Cerebellar cortex (tissue), 1 donor: ENCODE measurements at places on chromosomes 3 and 15.

DNA sequence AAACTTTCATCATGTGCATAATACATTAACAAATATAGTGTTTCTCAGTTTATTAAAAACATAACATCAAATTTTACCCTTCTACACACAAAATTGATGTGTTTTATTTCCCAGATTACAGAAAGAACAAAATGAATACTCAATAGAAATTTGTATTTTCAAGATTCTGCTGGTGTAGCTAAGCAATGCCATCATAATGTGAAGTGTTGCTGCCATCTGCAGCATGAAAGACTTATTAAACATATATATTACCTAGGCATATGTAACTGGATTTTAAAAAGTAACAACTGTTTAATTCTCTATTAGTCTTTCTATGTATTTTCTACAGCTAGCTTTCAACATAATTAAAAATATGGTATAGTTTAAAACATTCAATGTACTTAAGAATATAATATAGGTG, 27.5 kb downstream of the PLSCR5 start:
- peak; percentile 16 for DNase-seq

DNA sequence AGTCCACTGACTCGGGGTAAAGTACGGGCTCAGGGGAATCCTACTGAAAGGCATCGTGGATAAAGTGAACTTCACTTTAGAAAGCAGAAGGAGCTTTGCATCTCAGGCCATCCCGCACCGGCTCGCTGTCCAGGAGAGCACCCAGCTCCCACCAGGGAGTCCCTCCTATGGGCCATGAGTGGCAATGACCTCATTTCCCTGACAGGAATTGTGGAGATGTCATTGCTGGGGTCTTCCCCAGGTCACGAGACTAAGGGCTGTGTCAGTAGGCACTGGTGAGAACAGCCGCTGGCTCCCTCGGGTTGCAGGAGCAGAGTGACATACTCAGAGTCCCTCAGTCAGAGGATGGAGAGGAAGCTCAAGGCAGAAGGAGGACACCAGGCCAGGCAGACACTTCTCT, 97.3 kb downstream of the XXYLT1 start:
- DNase-seq, result no peak

DNA sequence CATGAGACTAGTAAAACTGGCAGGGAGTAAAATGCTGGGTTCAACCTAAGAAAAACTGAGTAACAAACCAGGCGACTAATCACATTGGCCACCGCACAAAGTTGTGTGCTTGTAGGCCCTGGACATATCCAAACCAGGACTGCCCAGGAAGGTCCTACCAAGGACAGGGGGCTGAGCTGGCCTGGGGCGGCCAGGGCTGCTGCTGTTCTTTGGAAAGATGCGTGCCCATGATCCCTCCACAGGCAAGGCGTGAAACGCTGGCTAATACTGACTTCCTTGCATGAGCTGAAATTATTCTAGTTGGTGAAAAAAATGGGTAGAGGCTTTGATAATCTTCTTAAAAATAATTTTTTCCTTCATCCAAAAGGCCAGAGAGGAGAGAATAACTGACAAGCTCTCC, 56.9 kb upstream of the ADCY5 start:
- DNase-seq, result no peak

DNA sequence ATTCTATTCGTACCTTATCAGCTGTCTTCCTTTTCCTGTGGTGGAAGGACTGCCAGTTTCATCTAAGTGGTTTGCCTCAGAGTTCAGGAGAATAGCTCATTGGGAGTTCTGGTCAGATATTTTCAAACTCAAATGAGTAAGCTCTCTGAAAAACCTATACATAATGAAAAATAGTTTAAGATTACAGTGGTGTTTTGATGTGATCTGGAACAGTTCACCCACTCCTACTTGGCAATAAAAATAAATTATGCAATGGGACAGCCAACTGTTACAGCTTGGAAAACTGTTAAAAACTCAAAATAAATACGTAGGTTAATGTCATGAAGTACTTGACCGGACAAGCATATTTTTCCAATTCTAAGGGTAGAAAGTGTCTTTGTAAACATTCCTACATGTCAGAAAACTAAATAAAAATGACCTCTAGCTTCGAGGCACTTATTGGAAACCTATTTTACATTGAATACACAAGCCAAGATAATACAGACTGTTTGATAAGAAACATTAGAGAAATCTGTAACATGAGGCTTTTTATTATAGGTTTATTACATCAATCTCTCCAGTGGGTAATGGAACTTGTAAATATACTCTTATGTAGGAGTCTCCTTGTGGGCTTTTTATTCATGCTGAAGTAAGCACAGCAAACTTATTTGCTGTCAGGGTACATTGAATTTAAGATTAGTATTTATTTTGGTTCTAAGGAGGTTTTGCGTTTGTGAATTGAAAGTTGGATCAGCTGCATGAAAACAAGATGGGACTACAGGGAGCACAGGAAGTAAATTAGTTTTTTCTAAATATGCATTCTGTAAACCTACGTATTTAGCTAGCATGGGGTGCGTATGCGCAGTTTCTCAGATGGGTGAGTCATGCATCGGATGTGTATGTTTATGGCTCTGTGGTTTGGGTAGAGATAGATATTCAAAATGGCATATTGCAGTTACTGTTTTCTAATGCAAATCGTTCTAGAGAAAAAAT, 453.1 kb downstream of the IL5RA start:
- no peak for DNase-seq

DNA sequence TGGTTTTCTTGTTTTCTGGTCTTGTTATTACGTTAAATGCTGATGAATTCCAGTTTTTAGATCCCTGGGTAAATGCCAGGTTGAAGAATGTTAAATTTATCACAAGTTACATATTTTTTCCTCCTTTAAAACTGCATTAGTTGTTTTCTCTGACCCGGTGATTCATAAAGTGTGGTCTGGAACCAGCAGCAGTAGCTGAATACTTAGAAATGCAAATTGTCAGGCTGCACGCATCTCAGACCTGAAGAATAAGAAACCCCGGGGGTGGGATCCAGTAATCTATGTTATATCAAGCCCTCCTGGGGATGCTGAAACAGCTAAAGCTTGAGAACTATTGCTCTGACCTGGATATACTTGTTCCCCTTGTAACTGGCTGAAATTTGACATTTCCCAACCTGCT, 69.1 kb downstream of the PEX5L start:
- DNase-seq, result no peak

GRCh38 chr3:132787616-132788300, 65.5 kb upstream of the NPHP3 start:
- no peak for DNase-seq

DNA sequence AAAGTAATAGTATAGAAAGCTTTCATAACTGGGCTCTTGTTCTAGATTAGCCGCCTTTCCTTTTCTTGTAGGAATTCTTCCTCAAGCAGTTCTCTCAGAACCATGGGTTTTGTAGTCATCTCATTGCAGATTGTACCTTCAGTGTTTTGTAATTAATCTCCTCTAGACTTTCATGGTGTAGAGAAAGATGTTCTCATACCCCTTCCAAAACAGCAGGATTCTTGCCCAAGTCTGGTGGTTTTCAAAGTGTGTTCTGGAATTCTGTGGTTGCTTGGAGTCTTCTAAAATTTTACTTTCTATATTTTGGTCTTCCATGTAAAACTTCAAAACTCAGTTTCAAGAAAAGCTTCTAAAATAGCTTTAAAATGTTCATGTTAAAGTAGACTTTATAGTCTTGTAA, 293.8 kb downstream of the PTPRG start:
- DNase-seq, result no peak

DNA sequence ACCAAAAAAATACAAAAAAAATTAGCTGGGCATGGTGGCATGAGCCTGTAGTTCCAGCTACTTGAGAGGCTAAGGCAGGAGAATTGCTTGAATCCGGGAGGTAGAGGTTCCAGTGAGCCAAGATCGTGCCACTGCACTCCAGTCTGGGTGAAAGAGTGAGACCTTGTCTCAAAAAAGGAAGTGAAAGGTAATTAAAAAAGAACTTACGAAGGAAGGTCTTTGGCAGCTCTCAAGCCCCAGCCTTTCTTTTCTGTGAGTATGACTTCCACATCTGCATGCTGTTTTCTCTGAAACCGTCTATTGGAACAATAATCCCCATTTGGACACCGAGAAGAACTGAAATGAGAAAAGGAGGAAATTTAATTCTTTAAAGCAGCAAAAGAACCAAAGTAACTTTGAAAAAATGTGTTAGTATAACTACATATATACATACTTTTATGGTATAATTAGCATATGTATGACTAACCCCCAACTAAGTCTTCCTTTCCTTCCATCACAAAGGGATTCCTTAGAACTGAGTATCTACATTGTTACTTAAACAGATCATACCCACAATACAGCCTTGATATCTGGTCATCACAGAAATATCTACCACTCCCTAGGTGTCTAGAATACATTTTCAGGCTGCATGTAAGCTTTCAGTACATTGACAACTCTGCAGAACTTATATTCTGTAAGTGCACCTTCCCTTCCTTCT, 50.1 kb downstream of the SETD2 start:
- DNase-seq, result no peak

- DNase-seq, result no peak
These were observed 152.7 kb downstream of the NFKBIZ start for GRCh38 chr3:102002056-102002455.

DNA sequence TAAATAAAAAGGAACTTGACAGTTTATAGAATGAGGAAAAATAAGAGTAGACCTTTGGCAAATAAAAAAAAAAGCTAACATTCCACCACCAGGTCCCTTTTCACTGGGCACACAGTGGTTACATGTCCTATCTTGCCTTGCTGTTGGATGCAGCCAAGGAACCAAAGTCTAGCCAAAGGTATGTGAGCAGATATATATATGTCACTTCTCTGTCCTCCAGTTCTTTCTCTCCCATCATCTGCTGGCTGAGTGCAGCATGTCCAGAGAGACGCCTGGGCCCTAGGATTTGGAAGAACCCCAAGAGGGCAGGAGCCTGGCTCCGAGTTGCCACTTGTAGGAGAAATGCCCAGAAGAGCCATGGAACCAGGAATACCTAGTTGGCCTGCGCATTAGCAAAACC, 104.7 kb downstream of the SERPINI1 start:
- no peak for DNase-seq

DNA sequence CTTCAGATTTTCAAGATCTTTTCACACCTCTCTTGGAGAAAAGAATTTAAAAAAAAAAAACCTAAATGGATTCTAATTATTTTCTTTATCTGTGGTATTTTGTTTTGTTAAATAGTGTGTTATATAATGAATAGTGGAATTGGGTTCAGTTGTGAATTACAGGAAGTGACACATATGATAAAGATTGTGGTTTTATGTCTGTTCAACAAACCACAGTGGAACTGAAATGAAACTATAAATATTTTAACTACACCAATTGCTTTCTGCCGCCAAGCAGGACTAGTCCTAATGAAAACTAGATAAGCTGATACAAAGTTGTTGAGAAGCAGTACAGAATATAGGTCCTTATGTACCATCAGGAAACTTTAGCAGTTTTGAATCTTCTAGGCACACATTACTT, 121.6 kb downstream of the UBE2E2 start:
- no peak for DNase-seq

- DNase-seq, result peak; percentile 38
These were observed 133.6 kb downstream of the MEIS2 start for GRCh38 chr15:36966708-36967107.

DNA sequence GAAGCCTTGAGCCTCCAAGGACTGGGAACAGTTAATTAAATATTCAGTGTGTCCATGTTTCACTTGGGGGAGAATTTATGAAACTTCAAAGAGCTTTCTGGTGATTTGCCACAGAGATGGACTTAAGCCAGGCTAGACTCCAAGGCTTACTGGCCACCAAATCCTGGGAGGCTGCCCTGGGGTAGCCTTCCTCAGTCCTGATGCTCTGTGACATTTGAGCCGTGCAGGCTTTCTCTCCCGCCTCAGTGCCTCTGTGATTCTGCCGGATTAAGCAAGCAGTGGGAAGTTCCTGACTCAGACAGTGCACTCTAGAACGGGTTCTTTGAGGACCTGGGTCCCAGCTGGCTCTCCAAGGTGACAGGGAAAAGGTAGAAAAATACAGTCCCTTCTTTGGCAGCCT, 314.7 kb upstream of the ICE2 start:
- peak; percentile 35 for DNase-seq

GRCh38 chr3:35659768-35660167, 20.4 kb downstream of the ARPP21 start:
- peak; percentile 81 for DNase-seq

DNA sequence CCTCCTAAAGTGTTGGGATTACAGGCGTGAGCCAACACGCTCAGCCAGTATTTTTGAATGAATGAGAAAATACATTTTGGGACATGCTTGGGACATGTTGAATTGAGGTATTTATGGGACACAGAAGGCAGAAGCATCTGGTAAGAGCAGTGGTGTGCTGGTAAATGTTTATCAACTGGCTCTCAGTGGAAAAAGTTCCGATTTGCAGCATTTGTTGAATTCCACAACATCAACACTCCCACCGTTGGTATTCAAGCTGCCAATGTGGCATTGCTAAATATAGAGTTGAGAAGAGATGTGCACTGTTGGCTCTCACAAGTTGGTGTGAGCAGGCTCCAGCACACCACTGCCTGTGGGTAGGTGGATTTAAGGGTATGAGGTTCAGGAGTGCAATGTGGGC, 35.8 kb upstream of the LRRFIP2 start:
- DNase-seq, result no peak

DNA sequence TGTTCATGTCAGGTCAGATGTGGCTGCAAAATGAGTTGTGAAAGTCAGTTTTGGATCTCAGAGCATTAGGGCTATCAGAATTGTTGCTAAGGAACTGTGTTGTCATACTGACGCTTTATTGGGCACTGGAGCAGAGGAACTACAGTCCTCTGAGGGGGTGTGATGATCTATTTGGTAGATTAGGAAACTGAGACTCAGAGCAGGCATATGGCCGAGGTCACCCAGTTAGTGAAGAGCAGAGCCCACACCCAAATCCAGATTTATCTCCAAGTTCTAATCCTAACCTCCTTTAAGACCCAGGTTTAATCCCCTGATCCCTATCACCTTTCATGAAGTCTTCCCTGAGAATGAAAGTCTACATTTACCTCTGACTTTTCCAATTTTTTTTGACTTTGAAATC, 25.6 kb upstream of the GLCE start:
- no peak for DNase-seq

- DNase-seq, result peak; percentile 46
These were observed 34.6 kb upstream of the CACNA2D3 start for GRCh38 chr3:54087581-54088410.

- DNase-seq, result no peak
These were observed 86.1 kb downstream of the TJP1 start for GRCh38 chr15:29736012-29736743.

- no peak for DNase-seq
These were observed 28.4 kb upstream of the CCNL1 start for GRCh38 chr3:157188391-157188790.

DNA sequence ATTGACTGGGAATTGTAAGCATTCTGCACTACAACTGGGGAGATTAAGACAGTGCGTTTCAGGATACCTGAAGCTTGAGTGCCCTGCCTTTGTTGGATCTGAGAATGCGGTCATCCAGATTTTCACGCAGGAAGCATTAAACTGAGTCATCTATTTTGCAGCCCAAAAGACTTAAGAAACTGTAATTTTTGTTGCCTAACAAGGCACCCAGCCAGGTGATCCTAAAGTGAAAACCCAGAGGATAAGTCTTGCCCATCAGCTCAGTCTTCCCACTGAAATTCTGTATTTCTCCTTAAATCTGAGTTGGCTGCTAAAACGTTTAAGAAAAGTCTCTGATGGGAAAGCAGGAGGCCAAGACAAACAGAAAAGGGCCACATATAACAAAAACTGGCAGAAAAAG, 242.5 kb upstream of the TMCO5A start:
- no peak for DNase-seq
